ENCODE measurements at places on chromosomes 1 and 21.

GRCh38 chr1:1304331-1305299, 3.1 kb downstream of the ACAP3 start:
- DNase-seq = peak; percentile 78

DNA sequence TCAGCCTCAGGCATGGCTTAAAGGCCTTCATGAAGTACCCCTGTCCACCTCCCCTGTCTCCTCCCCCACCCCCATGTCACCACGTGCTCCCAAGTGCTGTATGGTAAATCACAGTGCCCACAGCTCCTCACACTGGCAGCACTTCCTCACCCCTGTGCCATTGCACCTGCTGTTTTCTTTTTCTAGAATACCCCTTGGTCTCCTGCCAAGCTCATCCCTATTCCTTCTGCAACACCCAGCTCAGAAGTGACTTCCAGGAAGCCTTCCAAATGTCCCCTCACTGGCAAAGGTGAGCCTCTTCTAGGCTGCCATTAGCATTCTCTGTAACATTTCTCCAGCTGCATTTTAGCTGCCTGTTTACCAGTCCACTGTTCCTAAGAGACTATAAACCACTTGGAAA, 9.4 kb downstream of the AKNAD1 start:
- no peak for DNase-seq

- peak; percentile 92 for DNase-seq
These were observed 107.6 kb downstream of the CCDC185 start for GRCh38 chr1:223500560-223501425.

GRCh38 chr21:18253221-18253620, 8.6 kb downstream of the CHODL start:
- DNase-seq = no peak

DNA sequence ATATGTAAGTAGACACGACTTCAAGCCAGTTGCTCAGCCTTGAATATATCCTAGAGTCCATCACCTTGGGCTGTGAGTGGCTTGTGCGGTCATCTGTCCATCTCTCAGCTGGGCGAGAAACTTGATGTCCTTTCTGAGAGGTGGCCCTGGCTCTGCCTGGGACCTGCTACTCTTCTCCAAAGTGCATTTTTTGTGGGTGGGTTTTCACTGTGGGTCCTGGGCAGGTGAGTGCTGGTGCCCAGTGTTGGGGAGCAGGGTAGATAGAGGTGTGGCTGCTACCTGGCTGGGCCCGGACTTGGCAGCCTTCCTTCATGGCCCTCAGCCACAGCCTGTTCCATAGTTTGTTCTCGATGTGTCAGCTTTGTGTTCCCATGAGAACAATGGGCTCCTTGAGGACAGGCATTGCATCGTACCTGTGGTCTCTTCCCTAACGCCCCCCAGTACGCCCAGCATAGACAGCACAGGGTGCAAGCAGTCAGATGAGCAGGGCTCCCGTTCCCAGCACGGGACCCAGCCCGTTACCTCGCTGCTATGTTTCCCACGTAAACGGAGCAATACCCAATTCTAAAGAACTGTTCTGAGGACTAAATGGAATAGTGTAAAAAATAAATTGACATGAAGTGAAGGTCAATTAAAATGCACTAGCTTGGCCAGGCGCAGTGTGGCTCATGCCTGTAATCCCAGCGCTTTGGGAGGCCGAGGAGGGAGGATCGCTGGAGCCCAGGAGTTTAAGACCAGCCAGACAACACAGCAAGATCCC, 877 bp upstream of the SLX9 start:
- no peak for DNase-seq

GRCh38 chr1:155962599-155963211, 15.6 kb downstream of the ARHGEF2 start:
- no peak for DNase-seq

DNA sequence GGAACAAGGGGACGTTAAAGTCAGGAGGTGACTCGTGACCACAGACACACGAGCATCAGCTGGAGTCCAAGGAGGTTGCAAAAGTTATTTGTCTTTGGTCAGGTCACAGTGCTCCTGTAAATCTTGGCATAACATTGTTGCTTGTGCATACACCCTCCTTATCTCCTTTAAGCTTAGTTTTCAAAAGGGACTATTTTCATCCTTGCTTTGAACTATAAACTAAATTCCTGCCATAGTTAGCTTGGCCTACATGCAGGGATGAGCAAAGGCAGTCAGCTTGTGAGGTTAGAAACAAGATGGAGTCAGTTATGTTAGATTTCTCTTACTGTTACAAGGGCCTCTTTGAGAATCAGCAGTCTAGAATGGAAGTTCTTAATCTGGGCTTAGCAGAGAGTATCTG, 28.0 kb upstream of the FASLG start:
- DNase-seq = no peak

- no peak for DNase-seq
These were observed 3.0 kb upstream of the KRTAP15-1 start for GRCh38 chr21:30437010-30437565.

DNA sequence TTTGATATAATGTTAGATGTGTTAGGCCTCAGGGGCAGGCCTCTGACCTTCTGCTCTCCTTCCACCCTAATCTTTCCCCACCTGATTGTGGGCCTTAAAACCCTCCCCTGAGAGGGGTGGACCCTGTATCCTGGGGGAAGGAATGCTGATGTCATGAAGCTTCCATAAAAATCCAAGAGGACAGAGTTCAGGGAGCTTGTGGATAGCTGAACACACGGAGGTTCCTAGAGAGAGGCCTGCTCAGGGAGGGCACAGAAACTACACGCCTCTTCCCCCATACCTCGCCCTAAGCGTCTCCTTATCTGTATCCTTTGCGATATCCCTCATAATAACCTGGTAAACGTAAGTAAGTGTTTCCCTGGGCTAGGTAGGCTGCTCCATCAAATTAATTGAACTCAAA, 4.3 kb downstream of the MFN2 start:
- no peak for DNase-seq

- peak; percentile 54 for DNase-seq
These were observed 10.2 kb downstream of the ADAM30 start for GRCh38 chr1:119885903-119886783.

DNA sequence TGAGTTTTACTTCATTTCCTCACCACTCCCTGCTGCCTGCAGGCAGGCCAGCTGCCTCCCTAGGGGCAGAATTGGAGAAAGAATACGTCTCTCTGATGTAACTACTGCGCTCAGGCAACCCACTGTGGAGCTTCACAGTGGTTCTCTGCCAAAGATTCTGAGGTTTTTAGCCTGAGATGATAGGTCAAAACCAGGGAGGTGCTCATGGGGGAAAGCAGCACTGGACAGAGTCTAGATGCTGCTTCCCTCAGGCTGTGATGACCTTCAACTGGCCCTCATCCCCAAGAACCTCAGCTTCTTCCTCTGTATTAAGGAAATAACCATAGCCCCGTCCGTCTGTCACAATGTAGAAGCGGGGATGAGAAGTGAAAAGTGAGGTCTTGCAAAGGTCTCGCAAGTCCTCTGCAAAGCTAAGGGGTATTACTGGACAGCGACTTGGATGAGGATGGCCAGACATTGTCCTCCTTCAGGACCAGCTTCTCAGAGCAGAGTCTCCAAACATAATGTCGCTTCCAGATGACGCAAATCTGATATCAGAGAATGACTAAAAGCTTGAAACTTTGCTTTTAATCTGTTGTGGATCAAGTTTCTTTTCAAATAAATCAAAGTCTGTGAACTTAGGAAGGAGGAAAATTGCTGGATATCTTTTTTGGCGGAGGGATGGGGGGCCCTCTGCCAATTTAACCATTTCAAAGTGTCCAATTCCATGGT, 65.9 kb upstream of the ATP5PO start:
- no peak for DNase-seq

GRCh38 chr1:119917304-119918055, 21.2 kb upstream of the ADAM30 start:
- DNase-seq = no peak

- DNase-seq = no peak
These were observed 37.2 kb upstream of the C1orf115 start for GRCh38 chr1:220652995-220653394.

- peak; percentile 62 for DNase-seq
These were observed 131.8 kb downstream of the PDE4B start for GRCh38 chr1:65924471-65924870.

- DNase-seq = no peak
These were observed 163.6 kb downstream of the CAMTA1 start for GRCh38 chr1:6948861-6949260.

GRCh38 chr21:25881524-25882376, 147.0 kb downstream of the GABPA start:
- peak; percentile 76 for DNase-seq

GRCh38 chr21:32641710-32642698, 29.8 kb upstream of the CFAP298 start:
- DNase-seq = no peak

DNA sequence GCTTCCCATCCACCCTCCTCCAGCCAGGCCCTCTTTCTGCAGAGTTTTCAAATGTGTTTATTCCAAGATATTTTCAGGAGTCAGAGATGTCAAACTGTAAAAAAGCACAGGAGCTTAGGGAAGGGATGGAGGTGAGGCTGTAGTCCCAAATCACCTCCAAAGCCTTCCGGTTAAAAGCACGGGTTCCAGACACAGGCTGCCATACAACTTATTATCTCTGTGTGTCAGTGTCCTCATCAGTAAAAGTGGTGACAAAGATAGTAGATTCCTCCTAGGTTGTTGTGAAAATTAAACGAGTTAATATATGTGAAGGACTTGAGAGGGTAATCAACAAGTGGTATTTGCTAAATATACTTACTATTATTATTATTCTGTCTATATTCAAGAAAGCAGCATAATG, 15.1 kb downstream of the S100A7A start:
- no peak for DNase-seq

DNA sequence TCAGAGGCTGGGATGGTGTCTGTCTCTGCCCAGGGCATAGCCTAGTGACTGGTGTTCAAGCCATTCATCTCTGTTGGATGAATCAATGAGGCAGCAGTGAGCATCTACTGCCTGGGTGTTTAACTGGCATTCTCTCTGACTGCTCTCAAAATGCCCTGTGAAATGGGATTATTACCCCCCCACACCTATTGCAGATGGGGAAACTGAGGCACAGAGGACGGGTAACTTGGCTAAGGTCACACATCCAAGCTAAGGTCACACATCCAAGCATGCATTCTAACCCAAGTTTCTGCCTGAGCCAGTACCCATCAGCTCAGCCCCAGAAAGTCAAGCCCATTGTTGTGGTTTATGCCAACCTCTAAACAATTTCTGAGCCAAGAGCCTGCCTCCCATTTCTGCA, 5.0 kb downstream of the TTC39A start:
- DNase-seq = no peak

GRCh38 chr21:15005391-15005790, 59.4 kb downstream of the NRIP1 start:
- DNase-seq = no peak

- no peak for DNase-seq
These were observed 392 bp upstream of the DMRTA2 start for GRCh38 chr1:50423670-50424000.

GRCh38 chr1:205772607-205773032, 2.7 kb downstream of the RAB29 start:
- no peak for DNase-seq

GRCh38 chr1:231485029-231485784, 43.3 kb upstream of the TSNAX start:
- no peak for DNase-seq

DNA sequence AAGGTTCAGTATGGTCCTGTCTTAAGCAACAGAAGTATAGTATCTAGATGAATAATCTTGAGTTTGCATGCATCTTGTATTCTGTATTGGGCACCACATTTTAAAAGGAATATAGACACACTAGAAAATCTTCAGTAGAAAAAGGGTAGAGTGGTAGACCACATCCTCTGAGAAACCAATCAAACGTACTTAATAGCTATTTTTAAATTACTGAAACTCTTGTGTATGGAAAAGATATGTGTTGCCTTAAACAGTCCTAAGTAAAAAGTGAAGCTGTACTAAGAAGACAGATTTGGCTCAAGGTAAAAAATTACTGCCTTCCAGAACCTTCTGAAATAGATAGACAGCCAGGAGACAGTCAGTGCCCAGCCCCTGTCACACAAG, 3.1 kb downstream of the CTXND2 start:
- DNase-seq = no peak

- DNase-seq = no peak
These were observed 21.7 kb upstream of the GRIK1 start for GRCh38 chr21:29961291-29962027.

GRCh38 chr1:9784508-9785133, 39.1 kb downstream of the CLSTN1 start:
- peak; percentile 40 for DNase-seq

DNA sequence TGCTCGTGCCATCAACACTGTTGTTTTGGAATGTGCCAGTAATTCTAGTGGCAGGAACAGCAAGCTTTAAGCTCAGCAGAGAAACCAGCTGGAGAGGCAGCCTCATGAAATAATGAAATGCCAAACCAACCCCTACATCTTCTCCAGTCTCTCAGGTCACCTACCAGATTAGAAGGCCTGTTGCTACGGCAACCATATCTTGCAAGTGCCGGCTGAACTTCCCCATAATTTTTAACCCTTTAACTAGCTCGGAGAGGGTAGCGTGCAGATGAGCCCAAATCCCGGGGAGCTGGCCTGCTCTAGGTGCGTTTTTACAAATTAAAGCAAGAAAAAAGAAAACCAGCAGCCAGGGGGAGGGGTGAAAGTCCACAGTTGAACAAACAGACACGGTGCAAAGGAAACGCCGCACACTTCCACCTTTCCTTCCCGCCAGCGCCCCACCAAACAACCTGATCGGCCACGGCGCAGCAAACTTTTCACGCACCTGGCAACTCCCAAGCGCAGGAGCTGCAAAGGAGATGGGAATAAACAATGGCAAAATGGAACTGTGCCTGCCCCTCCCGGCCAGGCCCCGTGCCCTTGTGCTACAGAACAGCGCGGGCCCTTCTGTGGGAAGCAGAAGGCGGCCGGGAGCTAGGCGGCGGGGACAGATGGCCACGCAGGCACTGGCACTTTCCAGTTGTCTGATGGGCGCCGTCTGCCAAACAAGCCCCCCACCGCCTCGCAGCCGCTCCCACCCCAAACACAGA, 50.1 kb downstream of the SSBP3 start:
- no peak for DNase-seq

DNA sequence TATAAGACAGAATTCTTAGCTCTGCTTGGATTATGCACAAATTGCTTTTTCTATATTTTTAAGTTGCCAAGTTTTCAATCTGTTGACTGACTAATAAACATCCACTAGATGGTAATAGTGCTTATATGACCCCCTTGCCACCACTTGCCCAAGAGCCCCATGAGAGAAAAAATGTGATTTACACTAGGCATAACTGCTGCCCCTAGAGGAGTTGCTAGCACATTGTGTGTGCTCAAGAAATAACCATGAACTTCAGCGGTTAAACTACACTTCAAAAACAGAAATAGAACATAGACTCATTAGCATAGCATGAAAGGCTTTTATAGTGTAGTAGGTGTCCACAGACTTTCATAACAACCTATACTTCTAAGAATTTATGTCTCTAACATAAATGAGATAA, 61.4 kb downstream of the BRINP3 start:
- no peak for DNase-seq
